Activated T-helper 1 cell treated with anti-CD3 and anti-CD28 coated beads, Interleukin-2, amount 50 U/mL, for 16 hours (primary cell): ENCODE measurements at places on chromosomes 7 and 10.

DNA sequence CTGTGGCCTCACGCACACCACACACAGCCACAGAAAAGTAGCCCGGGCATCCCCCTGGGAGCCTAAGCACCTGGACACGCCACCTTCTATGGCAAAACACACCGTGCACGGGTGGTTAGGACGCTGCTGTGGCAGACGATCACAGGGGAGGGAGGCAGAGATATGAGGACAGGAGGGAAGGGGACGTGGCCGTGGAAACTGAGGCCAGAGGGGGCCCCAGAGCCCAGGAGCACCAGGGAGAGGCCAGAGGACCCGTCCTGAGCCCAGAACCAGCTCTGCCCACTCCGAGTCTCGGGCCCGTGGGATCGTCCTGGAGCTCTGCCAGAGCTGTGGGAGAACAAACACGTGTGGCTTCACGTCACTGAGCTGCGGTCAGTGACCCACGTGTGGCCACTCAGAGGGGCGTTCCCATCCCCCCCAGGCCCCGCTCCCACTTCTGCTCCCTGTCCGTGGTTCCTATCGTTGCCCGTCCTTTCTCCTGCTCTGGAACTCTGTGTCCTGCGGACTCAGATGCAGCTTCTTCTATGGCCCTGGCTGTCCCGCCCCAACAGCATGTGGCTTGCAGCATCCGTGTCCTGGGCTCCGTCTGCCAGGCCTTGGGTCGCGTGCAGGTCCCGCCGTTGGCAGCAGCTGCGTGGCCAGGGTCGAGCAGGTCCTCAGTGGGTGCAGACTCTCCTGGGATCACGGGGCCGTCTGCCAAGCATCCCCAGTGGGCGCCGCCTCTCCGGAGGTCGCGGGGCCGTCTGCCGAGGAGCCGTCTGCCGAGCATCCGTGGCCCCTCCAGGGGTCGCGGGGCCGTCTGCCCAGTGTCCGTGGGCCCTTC is 31.0 kb downstream of the GET4 start:
- DNase-seq = no peak

- no peak for DNase-seq
These were observed 29.7 kb downstream of the IL15RA start for GRCh38 chr10:5947471-5948207.

DNA sequence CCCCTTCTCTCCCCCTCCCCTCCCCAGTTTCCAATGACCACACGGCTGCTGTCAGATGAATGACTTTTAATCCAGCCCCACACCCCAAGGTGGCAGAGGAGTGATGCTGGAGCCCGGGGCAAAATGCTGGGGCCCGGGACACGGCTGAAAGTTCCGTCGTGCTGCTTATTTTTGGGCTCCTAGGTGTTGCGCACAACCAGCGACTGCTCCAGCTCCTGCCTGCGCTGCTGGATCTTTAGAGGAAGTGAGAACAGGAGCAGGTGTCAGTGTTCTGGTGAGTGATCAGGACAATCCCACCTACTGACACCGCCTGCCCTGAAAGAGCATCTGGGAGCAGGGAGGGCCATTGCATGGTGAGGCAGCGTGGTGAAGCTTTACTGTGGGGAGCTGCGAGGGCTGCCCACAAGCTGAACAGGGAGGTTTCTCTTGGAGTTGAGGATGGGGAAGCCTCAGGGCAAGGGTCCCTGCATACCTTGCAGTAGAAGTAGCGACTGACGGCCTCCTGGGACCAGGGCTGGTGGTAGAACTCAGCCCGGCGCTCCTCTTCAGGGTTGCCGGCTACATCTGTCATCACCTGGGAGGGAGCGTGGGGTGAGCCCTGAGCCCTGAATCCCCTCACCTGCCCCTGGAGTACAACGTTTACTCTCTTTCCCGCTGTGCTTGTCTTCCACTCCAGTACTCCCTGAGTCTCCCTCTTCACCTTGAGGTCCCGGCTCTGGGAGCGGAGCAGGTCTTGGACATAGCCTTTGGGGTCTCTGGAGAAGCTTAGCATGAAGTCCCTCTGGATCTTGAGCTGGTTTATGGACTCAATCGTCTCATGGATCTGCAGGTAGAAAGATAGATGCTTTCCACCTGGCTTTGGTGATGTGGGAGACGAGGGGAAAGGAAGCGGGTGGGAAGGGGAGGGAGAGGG is 6.9 kb downstream of the CHPF2 start:
- no peak for DNase-seq

DNA sequence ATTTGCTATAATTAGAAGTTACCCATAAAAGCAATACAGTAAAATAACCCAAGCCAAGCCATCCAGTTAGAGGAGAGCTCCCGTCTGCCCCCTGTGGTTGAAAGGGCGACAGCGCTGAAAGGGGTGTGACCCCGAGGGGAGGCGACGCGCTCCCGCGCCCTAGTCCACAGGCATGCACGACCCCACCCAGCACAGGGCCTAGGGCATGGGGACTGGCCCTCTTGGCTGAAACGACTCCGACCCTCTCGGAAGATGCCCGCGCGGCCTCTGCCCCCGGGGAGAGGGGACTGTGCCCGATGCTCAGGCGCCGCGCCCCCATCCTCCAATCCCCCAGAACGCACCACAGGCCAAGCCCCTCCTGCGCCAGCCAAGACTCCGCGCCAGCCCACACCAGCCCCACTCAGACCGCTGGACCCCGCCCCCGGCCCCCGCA is 64.0 kb downstream of the CSGALNACT2 start:
- DNase-seq = no peak

DNA sequence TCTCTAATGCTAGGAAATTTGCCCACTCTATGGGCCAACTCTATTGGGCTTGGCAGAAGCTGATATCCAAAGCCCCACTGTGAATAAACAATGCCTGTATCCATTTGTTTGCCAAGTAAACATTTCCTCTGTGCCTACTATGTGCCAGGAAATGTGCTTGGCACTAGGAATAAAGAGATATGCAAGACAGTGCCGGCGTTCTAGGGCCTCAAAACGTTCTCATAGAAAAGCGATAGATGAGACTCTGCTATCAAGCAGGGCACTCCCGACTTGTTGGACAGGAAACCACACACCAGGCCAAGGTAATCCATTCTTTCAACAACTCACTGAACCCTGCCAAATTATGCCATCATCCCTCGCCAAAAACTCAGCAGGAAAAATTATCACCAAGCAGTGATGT is 196.7 kb downstream of the IPMK start:
- no peak for DNase-seq

DNA sequence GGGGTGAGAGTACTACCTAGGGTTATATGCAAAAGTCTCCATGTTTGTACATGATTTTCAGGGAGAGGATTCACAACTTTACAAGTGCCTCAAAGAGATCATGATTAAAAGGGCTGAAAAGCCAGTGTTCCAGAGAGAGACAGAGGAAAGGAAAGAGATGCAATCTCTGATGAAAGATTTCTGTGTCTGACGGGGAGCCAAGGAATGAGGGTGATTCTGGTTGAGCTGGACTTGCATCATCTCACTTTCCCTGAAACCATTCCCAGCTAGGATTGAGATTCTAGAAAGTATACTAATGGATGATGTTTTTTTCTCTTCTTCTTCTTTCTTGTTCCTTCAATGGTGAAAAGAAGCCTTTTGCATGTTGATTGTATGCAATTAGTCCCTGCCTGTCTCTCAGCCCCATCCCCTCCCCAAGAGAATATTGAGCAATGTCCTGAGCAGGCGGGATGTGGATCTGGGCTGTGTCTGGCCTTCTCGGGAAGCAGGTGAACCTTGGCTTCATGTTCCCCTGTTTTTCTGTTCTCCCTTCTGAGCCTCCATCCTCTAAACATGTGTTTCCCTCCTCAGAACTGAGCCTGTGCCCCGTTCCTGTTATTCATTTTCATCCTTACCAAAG is 186.1 kb downstream of the ZNF365 start:
- DNase-seq = no peak

GRCh38 chr10:106224676-106225075 is 939.8 kb downstream of the SORCS1 start:
- no peak for DNase-seq

- DNase-seq = no peak
These were observed 67.7 kb downstream of the GRK5 start for GRCh38 chr10:119275085-119275484.

GRCh38 chr7:27249724-27250556 is 7.3 kb downstream of the EVX1 start:
- no peak for DNase-seq

- DNase-seq = no peak
These were observed 995.3 kb upstream of the PHF14 start for GRCh38 chr7:9978106-9979064.

DNA sequence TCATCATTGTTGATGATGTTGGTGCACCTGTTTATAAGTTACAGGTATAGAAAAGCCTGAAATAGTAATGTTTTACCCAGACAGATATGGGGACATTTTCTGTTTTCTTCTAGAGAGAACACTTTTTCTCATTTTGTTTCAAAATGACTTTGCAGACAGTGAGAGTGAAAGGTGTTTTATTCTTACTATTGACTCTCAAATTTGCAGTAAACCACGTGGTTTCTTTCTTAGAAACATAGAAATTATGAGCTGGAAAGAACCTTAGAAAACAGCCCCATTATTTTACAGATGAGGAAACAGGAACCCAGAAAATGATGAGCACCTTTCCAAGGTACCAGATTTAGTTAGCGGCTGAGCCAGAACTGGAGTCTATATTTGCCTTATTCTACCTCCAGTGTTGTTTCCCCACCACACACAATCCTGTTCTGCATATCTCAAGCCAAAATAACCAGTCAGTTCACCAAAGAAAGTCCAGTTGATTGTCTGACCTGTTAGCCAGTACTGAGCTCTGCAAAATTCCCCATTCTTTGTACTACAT is 138.9 kb upstream of the AHR start:
- DNase-seq = no peak

DNA sequence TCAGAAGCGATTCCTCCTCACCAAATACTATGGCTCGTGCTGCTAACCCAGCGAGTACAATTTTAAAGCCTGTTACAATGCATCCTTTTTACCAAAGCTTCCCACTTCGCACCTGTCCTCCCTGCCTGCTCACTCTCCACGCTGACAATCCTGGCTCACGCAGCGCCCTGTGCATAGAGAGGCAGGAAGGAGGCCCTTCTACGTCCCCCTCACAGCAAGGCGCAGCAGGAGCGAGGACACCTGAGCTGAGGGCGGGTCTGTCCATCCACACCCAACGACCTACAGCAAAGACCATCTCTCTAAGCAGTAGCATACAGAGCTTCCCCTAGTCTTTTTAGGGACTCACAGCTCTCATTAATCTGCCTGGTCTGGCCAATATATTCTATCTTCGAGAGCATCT is 46.0 kb downstream of the MKI67 start:
- no peak for DNase-seq

DNA sequence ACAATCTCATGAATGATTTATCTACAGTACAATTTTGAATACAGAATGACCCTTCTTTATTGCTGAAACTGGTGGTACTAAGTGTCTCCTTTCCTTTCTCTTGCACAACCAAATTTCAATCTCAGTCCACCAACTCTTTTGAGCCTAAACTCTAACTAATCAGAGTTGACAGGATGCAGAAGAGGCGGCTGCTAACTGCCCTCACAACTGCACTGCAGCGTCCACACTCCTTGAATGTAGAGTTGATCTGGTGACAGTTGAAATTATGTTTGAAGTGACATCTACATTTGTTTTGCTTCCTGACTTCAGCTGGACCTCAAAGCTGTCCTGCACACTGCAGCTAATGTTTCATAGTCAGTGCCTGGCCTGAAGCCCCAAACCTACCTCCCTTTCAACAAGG is 139.6 kb downstream of the ZMYND11 start:
- no peak for DNase-seq

GRCh38 chr10:79246606-79247275 is 100.5 kb upstream of the PPIF start:
- no peak for DNase-seq

DNA sequence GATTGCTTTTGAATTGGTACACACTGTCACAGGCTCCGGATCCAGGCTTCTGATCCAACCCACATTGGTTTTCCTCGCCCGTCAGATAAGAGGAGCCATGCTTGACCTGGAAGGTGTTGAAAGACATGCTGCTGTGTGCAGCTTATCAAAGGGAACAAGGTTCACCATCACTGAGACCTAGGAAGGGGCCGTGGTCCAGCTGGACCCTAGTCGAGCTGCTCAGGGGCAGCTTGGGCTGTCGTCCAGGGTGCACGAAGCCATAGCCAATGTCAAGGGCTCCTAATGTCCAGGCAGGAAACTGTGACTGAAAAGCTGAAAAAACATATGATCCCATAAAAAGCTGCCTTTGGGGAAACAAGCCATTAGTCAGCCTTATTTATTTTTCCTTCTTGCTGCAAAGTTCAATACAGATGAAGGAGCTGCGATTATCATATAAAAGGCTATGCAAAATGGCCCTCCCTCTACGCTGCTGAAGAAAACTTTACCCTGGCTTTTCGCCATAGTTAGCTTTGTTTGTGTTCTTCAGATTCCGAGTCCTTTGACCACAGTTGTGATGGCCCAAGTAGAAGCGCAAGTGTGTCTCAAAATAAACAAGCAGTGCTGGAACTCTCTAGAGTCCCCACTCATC is 118.0 kb downstream of the CREB5 start:
- DNase-seq = no peak

GRCh38 chr7:139127648-139128047 is 18.1 kb upstream of the ZC3HAV1 start:
- no peak for DNase-seq

- no peak for DNase-seq
These were observed 601.8 kb downstream of the GATA3 start for GRCh38 chr10:8656261-8656660.
